ENCODE measurements at places on chromosomes 3 and 15.

- peak; percentile 30 for DNase-seq
These were observed 860 bp downstream of the RASA2 start for GRCh38 chr3:141487521-141488252.

GRCh38 chr3:131303848-131304247 is 77.7 kb upstream of the NUDT16 start:
- peak; percentile 21 for DNase-seq

- DNase-seq: no peak
These were observed 36.4 kb upstream of the EIF3J start for GRCh38 chr15:44500555-44500954.

DNA sequence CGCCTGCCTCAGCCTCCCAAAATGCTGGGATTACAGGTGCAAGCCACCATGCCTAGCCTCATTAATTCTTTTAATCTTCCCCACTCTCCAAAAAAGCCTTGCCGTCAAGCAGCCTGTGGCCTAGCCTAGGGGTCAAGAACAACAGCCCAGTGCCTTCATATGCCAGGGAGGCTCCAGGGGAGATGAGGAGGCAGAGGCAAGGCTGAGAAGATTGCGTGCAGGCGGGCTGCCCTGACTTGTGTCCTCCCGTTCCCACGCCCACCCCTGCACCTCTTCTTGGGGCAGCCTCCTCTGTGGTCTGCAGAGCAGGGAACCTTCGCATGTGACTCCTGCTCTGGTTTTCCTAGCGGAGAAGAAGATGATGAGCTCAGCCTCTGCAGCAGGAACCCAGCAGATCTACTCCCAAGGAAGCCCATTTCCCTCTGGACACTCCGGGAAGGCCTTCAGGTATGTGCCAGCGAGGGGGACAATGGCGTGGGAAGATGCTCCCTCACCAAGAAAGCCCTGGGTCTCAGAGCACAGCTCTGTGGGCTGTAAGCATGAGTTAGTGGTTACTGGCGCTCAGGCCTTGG is 118.5 kb upstream of the ABHD17C start:
- DNase-seq: no peak

DNA sequence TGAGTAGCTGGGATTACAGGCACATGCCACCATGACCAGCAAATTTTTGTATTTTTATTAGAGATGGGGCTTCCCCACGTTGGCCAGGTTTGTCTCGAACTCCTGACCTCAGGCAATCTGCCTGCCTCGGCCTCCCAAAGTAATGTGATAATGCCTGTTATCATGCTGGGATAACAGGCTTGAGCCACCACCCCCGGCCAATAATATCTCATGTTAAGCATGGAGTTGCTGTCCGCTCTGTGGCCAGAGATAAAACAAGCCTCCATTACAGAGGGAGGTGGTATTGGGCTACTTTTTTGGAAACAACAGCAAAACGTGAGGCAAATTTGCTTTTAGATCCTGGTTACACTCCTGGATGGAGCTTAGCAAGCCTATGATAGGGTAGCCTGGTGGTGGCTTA is 32.9 kb upstream of the ALG1L2 start:
- DNase-seq: no peak

- no peak for DNase-seq
These were observed at the start of gene OR5H1 for GRCh38 chr3:98130421-98130820. Gene OR5H1 (plus strand): TSS chr3:98130721. CDS start chr3:98132698, 1,977 bp downstream.

DNA sequence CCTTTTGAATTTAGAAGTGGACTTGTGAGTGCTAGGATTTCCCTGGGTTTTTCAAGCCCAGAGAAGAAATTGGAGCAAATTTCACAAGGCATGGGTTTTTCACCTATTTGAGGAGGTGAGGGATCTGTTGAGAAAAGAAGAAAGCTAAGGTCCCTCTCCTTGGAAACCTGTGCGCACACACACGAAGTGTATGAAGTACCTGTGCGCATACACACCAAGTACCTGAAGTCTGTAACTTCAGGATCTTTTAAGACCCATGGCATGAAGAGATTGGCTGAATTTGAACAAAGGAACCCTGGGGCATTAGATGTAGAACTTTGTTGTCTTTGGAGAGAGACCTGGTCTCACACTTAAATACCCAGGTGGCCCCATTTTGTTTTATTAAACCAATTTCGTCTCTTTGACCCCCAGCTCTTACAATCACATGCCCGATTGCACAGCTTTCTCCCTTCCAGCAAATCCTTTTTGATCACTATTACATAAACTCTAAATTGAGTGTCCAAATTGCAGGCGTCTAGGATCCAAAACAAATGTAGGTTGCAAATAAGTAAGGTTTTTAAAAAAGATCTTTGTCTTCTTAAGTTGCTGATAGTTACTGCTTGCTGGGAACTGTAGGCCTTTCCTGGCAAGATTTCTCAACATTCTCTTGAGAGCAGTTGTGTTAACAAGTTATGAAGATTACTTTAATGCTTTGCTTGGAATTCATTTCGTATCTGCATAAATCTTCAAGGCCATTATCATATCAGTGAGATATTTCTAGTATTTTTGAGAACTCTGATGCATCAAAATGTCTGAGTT is 64.3 kb downstream of the CMTM8 start:
- DNase-seq: peak; percentile 27

- no peak for DNase-seq
These were observed 96.2 kb downstream of the UBE3A start for GRCh38 chr15:25342629-25343028.

- no peak for DNase-seq
These were observed 57.2 kb upstream of the TIPARP start for GRCh38 chr3:156617145-156617544.

DNA sequence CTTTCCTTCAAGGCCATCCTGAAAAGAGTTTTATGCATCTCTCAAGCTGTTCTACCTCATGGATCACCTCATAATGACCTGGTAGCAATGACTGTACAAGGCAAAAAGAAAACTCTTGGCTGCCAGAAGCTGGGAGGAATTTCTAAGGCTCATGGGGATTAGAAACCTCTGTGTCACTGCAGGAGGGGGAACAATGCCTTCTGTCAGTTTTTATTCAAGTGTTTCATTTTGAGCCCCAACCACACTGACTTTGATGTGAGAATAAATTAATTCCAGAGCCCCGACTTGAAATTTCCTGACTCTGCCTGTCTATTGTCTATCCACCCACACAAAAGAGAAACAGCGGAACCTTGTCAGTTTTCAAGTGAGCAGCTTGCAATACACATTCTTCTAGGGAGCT is 58.7 kb upstream of the MRPL3 start:
- DNase-seq: peak; percentile 69

DNA sequence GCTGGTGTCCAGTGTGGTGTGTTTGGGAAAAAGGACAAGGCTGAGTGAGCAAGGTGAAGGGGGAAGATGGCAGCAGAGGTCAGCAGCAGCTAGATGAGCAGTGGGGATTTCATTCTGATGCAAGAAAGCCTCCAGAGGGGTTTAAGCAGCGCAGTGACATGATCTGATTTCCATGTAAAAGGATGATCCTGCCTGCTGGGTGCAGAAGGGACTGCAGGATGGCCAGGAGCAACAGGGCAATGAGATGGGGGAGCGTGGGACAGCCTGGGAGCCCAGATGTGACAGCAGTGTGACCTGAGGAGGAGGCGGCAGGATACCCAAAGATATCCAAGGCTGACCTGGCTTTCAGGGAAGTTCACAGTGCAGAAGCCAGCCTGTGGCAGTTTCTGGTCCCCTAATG is 6.1 kb downstream of the WNT7A start:
- DNase-seq: no peak

- DNase-seq: no peak
These were observed 20.8 kb downstream of the FAM174B start for GRCh38 chr15:92634671-92635201.

GRCh38 chr15:83837945-83838571 is 184.1 kb downstream of the ADAMTSL3 start:
- no peak for DNase-seq

DNA sequence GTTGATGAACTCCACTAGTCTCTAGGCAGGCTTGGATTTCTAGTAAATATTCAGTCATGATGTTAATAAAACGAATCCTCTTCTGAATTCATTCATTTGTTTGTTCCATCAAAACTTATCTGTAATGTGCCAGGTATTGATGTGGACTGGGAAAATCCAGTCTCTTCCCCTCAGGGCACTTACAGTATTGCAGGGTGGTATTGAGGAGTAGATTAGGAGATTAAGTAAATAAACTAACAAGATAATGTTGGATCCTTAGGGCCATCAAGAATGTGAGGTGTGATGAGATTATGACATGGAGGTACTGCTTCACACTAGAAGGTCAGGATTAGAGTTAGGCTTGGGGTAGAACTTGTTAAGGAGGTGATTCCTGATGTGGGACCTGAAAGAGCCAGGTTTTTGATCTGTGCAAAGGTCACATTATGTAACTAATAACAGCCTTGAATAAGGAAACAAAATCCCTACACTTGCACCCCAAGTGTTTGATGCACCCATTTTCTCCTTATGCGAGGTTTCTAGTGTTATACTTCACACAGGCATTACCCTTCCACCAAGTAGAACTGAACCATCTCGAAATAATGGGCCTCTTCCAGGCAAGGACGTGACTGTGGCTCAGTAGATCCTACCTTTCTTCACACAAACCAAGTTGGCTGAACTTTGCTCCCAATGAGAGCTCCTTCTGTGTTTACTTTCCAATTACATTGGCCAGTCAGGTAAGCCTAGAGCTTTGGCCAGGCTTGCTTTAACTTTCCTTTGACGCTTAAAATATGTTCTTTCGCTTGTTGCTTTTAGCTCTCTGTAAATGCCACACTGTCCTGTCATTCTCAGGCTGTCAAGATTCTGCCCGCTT is 16.7 kb downstream of the MCTP2 start:
- no peak for DNase-seq

- DNase-seq: no peak
These were observed 50.9 kb upstream of the ARL6 start for GRCh38 chr3:97713634-97714033.

DNA sequence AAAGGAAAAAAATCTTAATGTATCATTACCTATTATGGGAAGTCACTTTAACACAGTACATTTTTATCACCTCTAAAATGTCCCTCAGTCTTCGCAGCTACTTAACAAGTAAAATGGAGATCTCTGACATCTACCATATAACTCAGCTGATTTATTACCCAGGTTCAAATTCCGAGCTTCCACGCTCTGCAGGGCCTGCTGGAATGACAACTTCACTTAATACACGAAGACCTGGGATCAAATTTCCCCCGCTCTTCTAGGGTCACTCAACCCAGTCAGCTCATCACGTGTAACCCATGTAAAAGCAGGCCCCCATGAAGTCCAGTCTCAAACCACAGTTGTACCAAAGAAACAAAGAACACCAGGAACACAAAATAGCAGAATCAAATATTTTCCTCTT is 44.2 kb upstream of the ACP3 start:
- no peak for DNase-seq

- DNase-seq: no peak
These were observed 54.0 kb downstream of the ETV5 start for GRCh38 chr3:186054792-186055352.

DNA sequence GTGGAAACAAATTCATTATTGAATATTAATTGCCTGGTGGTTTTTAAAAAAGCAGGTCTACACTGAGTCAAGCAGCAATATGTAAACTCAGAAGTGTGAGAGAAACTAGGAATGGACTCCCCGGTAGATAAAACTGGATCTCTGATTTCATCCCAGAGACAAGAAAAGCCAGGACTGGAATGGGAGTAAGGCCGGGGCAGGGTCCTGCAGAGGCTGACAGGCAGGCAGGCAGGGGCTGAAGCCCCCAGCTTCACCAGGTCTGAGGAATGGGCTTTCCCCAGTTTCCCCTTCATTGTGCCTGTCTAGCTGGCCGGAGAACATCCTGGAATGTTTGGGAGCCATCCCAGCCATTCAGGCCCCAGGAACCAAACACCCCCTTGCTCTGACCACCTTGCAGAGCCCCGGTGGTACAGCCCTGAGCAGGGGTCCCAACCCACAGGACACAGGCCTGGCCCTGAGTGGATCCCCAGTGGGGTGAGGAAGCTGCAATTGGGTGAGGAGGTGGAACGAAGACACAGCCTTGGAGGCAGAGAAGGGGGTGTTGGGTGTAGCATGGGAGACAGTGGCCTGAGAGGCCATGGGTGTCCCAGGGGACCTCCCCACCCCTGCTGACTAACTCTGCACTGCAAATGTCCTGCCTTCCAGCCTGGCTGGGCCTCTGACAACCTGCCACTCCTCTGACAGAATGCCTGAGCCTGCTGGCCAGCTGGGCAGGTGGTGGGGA is 31.7 kb upstream of the XYLB start:
- DNase-seq: no peak

- no peak for DNase-seq
These were observed 24.5 kb downstream of the CFAP100 start for GRCh38 chr3:126419151-126419703.

- DNase-seq: no peak
These were observed 173.1 kb downstream of the MFSD1 start for GRCh38 chr3:158974904-158975303.

DNA sequence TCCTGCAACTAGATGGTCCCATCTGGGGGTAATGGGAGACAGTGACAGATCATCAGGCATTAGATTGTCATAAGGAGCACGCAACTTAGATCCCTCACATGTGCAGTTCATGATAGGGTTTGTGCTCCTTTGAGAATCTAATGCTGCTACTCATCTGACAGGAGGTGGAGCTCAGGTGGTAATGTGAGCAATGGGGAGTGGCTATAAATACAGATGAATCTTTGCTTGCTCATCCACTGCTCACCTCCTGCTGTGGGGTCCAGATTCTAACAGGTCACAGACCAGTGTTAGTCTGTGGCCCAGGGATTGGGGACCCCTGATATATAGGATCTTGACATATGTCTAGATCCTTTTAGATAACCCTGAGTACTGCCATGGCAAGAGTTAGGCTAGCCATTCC is 52.7 kb downstream of the RASGRF1 start:
- no peak for DNase-seq

DNA sequence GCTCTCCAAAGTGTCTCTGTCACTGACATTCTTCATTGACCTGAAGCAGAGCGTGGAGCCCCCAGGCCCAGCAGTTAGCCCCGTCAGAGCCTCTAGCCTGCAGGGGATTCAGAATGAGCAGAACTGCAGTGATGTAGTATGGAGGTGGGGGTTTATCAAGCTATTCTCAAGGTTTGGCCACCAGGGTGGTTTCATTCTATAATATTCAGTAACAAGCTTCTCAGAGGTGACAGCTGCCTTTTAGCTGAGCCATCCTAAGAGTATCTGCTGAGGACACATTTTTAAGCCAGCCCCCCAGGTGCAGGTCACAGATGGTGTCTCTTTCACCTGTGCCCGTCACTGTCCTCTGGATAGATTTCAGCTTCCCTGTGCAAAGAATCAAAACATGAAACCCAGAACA is 31.9 kb downstream of the CMTM7 start:
- no peak for DNase-seq

GRCh38 chr3:182921665-182922355 is 58.5 kb downstream of the DCUN1D1 start:
- DNase-seq: peak; percentile 84

DNA sequence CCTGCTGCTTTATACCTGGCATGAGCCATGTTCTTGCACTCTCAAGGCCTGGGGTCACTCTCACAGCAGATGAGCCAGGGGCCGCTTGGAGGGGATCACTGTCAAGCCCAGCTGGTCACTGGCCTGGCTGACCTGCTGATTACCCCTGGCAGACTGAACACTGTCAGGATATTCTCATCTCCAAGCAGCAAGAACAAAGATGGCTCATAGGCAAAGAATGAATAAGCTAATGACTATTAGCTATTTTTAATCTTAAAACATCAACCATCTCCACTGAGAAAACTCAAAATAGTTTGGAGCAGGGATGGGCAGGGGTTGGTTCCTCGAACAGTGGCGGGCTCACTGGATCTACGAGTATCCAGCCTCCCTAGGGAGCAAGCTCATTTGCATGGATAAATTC is 64.4 kb upstream of the ACAN start:
- no peak for DNase-seq

- peak; percentile 4 for DNase-seq
These were observed 140.6 kb upstream of the PRR20G start for GRCh38 chr3:127428344-127428997.

- DNase-seq: peak; percentile 93
These were observed 7.9 kb upstream of the UBXN7 start for GRCh38 chr3:196440041-196440537.

GRCh38 chr15:39354189-39354588 is 226.7 kb upstream of the THBS1 start:
- DNase-seq: no peak

Measured in fibroblast of the aortic adventitia (primary cell).